Progenitor cell of endocrine pancreas (in vitro differentiated cells): ENCODE measurements at places on chromosomes 2 and 18. TPM values are rescaled to one million over a fixed set of nuclear protein-coding genes. Genes with fewer than 3 reads are reported as not detected.

Gene CYTIP
- total RNA-seq, result 0.14 and 0.27 TPM in 2 replicates

Gene NXPH2
- 5.3 and 5.9 TPM in 2 replicates for total RNA-seq

Gene HOXD3
- not detected in 2 replicates for total RNA-seq

Gene KHK
- total RNA-seq, result 4.4 and 5.2 TPM in 2 replicates

Gene GATA6
- 112 and 114 TPM in 2 replicates for total RNA-seq

Gene RAMP1
- 90.1 and 105 TPM in 2 replicates for total RNA-seq

Gene PROKR1
- total RNA-seq, result 0.09 and 0.12 TPM in 2 replicates

Gene ATP6V1C2
- total RNA-seq, result 0.19 and 0.36 TPM in 2 replicates

Gene PLEKHH2
- total RNA-seq, result 9.0 and 10.4 TPM in 2 replicates

- no peak for DNase-seq
Measured at GRCh38 chr2:198327526-198327925, 523.1 kb downstream of the PLCL1 start.

- DNase-seq, result no peak
Measured at GRCh38 chr2:191343796-191344338, 98.7 kb downstream of the MYO1B start.

- DNase-seq, result no peak
Measured at GRCh38 chr2:120148669-120149068, 74.5 kb downstream of the TMEM185B start.

- DNase-seq, result no peak
Measured at GRCh38 chr2:238786379-238786778, 61.5 kb upstream of the TWIST2 start.

DNA sequence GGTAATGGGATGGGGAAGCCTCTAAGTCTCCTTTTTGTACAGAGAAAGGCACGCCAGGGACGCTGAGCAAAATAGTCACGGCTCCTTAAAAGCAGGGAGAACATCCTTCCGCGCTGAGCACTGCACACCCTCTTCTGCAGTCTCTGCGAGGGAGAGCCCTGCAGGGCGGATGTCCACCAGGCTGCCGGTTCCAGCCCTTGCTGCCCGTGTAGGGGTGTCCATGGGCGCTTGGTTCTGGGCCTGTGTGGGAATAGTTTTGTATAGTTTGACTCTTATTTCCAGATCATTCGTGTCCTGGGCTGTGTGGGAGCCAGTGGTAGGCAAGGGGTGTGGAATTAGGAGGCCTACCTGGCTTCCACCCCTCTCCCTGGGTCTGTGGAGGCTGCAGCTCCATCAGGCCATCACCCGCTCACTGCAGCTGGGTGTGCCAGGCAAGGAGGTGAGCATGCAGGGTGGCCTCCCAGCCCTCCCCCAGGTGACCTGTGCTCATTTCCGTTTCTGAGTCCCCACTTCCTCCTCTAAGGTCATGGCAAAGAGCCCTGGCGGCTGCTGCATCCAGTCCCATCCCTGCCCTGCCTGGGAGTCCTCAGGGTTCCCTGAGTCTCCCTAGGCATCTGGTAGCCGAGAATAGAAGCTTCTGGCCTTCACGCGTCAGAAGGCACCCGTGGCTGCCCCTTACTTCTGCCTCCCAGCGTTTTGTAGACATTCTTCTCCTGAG is 202.6 kb downstream of the LDLRAD4 start:
- no peak for DNase-seq

- no peak for DNase-seq
Measured at GRCh38 chr2:38988716-38989115, 99.0 kb downstream of the ARHGEF33 start.

DNA sequence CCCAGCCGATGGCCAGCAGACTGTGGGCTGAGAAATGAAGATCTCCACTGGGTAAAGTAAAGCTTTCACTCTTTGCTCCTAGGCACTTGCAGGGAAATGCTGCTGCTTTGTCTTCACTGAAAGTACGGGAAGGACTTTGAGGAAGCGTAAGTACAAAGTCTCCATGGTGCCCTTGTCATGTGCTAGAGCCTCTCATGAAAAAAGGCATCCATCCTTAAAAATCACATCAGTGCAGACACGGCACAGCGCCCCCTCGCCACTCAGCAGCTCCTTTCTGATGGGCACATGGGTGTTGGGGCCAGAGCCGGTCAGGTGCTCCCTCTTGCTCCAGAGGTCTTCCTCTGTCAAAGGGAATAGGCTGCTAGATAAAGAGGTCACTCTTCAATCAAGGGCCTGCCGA is 109.0 kb upstream of the STPG4 start:
- DNase-seq, result no peak

GRCh38 chr2:144547494-144547893 is 27.6 kb upstream of the ZEB2 start:
- DNase-seq, result no peak

- peak; percentile 42 for DNase-seq
Measured at GRCh38 chr18:44680273-44681075, at the start of gene SETBP1. TSS of gene SETBP1 (plus strand) at chr18:44680888. CDS start at chr18:44701347, 20,459 bp downstream.

DNA sequence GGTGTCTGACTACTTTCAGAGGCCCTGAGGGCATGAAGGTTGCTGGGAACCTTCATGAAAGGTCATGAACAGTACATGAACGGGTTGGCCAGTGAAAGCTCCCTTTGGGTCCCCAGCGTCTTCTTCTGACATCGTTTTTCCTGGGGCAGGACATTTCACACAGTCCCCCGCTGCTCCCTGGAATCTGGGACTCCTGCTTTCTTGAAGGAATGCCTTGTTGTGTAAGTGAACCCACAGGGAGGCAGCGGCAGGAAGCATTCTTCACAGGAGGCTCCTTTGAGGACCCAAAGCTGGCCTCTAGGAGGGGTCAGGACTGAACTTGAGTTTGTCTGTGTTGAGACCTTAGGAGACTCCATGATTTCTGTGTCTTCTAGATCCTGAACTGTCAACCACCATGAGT is 144.3 kb downstream of the KCNE4 start:
- DNase-seq, result no peak

DNA sequence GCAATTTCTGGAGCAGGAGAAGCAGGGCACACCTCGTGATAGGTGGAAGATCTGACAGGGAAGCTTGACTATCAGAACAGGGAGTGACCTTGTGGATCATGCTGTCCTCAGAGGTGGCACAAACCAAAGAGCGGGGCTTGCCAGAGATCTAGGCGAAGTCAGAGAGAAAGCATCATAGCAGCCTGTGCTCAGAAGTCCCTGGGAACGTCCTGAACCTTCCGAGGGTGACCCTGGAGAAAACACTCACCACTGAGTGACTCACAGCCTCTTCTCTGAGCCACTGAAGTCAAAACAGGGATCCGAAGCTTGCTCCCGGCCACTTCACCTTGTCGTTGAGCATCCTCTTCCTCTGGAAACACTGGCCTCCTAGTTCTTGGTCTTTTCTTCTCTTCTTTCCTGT is 56.7 kb downstream of the IL1R2 start:
- no peak for DNase-seq

DNA sequence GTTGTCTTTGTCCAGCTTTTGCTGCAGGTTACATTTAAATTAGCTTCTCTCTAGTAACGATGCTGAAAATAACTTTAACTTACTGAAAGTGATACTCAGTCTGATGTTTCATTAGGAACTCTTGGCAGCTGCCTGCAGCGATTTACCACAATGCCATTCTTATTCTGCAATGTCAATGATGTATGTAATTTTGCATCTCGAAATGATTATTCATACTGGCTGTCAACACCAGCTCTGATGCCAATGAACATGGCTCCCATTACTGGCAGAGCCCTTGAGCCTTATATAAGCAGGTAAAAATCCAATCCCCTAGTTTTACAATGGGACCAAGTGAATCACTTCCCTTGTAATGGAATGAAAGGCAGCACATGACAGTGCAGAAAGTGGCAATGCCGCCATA is 16.3 kb upstream of the MFF start:
- no peak for DNase-seq

- no peak for DNase-seq
Measured at GRCh38 chr2:41993435-41993925, 54.3 kb upstream of the PKDCC start.

- DNase-seq, result no peak
Measured at GRCh38 chr18:45481821-45482220, 133.5 kb upstream of the SLC14A2 start.

- no peak for DNase-seq
Measured at GRCh38 chr2:130911482-130911881, 74.8 kb downstream of the ARHGEF4 start.

DNA sequence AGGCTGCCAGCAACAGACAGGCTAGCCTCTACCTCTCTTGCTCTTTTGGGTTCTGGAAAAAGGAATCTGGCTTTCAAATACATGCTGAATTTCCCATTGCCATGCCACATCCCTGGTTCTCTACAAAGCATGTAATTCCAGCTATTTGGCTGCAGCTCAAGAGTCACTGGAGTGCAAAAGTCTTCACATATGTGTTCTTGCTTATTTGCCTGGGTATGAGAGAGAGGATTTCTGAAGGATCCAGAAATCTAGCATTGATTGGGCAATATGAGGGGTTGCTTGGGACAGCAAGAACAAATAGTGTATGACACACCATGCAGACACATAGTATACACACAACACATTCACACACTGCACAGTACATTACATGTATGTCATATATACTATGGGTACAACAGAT is 30.7 kb upstream of the LGALSL start:
- no peak for DNase-seq

DNA sequence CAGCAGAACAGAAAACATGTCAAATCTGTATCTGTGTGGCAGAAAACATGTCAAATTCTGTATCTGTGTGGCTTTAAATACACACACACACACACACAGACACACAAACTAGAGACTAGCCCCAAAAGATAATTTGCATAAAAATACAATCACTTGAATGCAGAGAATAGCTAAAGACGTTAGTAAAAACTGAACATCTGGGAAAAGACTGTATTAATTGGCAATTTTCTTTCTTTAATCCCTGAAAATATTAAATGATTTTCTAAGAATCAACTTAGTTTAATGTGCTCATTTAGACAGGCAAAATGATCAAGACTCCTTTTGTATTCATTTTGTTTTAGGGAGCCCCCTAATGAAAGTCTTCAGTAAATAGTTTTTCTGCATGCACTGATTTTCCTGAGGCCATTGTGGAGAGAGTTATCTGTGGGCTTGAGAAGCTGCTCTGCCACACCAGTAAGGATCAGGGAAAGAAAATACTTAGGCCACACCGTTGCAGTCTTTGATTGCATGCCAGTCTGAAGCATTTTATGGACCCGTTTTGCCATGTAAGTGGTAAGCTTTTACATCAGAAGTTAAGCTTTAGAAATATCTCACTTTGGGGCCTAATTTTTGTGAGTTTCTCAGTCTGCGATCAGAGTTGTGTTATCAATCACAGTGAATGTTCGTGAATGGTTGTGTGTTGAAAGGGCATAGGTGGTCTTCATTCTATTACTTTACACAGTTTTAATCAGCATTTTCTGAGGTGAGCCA is 2.2 kb downstream of the SPATS2L start:
- DNase-seq, result no peak

DNA sequence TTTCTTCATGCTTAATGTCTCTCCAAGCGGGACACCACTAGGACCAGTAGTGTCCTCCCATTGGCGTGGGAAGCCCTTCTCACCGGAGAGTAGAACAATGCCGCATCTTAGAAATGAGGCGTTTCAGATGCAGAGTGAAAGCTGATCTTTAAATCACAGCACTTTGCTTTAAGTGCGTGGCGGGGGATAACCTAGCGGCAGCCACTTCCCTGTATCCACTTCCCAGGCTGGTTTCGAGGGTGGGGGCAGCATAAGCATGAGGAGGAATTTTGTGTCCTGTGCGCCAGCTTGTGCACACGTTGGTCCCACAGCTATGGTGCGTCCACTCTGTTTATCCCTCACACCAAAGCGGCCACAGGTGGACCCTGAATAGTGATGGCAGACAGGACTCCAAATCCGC is 63.1 kb downstream of the MBP start:
- DNase-seq, result no peak

DNA sequence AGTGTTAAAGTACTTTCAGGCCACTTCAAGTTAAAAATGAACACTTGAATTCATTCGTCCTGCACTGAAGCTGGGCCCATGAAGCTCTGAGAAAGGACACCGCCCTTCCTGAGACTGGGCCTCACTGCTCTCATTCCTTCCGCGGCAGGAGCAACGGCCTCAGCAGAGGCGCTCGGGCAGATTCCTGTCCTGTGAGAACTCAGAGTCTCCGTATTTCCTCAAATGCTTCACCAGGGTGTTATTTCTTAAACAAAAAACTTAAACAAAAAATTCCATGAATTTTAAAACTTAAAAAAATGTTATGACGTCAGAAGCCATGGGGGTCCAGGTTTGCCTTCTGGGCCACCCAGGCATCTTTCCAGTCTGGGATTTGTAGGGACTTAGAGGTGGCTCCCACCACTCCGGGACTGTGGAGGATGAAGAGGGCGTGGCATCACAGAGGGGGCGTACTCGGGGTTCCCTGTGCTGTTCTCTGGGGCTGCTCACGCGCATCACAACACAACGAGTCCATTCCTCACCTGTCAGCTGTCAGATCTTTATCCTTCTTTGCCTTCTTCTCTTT is 115.9 kb upstream of the ASB18 start:
- no peak for DNase-seq

- DNase-seq, result no peak
Measured at GRCh38 chr2:104577143-104577542, 276.8 kb upstream of the POU3F3 start.

DNA sequence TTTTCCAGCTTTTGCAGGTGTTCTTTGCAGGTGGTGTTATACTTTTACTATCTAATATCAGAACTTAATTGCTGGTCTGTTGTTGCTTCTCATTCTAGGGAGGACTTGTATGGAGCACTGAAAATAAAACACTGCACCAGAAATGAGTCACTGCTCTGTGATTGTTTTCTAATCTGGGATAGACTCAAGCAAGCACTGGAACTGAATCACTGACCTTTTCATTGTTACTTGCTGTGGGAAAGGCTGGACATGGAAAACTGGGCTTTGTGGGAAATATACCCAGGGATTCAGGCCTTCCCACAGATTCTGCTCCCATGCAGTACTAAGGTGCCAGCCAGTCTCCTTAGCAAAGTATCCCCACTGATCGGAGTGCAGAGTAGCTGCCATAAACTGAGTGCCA is 470.0 kb upstream of the GCFC2 start:
- no peak for DNase-seq

- DNase-seq, result no peak
Measured at GRCh38 chr2:144579556-144579955, 59.6 kb upstream of the ZEB2 start.

DNA sequence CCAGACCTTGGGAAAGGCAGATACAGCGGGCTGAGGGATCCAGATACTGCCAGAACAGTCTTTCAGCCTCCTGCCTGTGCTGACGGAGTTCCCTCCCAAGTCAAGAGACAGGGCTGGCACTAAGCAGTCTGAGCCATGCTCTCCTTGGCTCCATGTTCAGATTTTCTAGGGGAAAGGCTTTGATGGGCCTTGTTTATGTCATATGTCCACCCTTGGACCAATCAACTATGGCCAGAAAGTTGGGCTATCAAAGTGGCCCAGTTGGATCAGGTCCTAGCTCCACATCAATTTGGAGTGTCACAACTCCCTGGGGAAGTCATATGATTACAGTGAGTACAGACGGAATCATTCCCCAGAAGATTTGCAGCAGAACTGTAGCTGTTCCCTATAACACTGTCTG is 152.0 kb downstream of the GREB1L start:
- DNase-seq, result no peak

GRCh38 chr2:72718876-72719275 is 107.0 kb downstream of the EXOC6B start:
- DNase-seq, result no peak
